ENCODE measurements at places on chromosomes 16 and 17. TPM values are rescaled to one million over a fixed set of nuclear protein-coding genes. Genes with fewer than 3 reads are reported as not detected.

CLEC18B gene
- not detected for total RNA-seq

GSG1L gene
- total RNA-seq = 5.9 TPM

TERB1 gene
- not detected for total RNA-seq

CCL18 gene
- total RNA-seq = 7.7 TPM

GLP2R gene
- not detected for total RNA-seq

ZMYND15 gene
- total RNA-seq = 5.8 TPM

LGALS9B gene
- total RNA-seq = not detected

KRT33A gene
- total RNA-seq = not detected

HSD17B2 gene
- total RNA-seq = not detected

SEZ6L2 gene
- total RNA-seq = 1.4 TPM

DNA sequence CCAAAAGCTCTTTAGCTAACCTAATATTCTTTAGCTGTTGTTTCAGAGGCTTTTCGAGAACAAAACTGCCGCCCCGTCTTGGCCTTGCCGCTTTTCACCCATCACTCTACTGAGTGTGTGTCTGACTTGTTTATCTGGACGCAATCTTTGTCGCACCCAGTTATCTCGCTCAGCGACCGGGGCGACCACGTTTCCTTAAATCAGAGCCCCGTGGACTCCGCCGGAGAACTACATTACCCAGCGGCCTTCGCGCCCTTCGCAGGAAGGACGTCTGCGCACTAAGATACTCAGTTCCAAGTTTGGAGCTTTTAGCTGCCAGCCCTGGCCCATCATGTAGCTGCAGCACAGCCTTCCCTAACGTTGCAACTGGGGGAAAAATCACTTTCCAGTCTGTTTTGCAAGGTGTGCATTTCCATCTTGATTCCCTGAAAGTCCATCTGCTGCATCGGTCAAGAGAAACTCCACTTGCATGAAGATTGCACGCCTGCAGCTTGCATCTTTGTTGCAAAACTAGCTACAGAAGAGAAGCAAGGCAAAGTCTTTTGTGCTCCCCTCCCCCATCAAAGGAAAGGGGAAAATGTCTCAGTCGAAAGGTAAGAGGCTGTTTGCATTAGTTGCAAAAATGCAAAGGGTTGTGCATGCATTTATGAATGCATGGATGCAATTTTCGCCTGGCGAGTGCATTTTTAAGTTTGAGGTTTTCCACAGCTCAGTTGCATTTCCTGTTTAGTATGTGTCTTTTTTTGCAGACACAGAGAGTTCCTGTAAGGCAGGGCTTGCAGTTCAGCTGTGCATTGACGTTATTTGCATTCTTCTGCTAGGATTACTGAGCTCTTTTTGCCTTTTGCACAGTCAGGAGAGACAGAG lies at the start of gene MAP2K6:
Gene MAP2K6, plus strand, starts transcription at position 290 of the 867 bp plus-strand sequence. Its CDS starts 288 bp downstream, at position 578.
- no peak within 1 kb of the TSS for H3K27ac ChIP-seq
- peak within 1 kb of the TSS; percentile 69 for H3K4me3 ChIP-seq
- peaks cover 4% of the 10 kb centered on the region for H3K4me1 ChIP-seq
- H3K27me3 ChIP-seq = no peaks in the 10 kb centered on the region

GRCh38 chr16:19008245-19009169 lies 24.8 kb downstream of the TMC7 start:
- H3K27me3 ChIP-seq = no peaks in the 10 kb centered on the region
- H3K36me3 ChIP-seq = no peaks in the 10 kb centered on the region
- no peak overlapping the region for H3K4me3 ChIP-seq
- no peaks in the 10 kb centered on the region for H3K4me1 ChIP-seq
- no peak for DNase-seq

- peak overlapping the region; percentile 89 for H3K4me3 ChIP-seq
- peak overlapping the region; percentile 93 for H3K27ac ChIP-seq
- H3K27me3 ChIP-seq = no peaks in the 10 kb centered on the region
- DNase-seq = no peak
- H3K36me3 ChIP-seq = peaks cover 14% of the 10 kb centered on the region
- peaks cover 21% of the 10 kb centered on the region for H3K4me1 ChIP-seq
Measured at GRCh38 chr16:29804455-29805231, 1.7 kb upstream of the MAZ start.

- H3K36me3 ChIP-seq = no peaks in the 10 kb centered on the region
- H3K4me1 ChIP-seq = no peaks in the 10 kb centered on the region
- H3K27me3 ChIP-seq = no peaks in the 10 kb centered on the region
- H3K27ac ChIP-seq = no peak overlapping the region
- DNase-seq = no peak
Measured at GRCh38 chr16:68778551-68779231, 41.6 kb downstream of the CDH1 start.

DNA sequence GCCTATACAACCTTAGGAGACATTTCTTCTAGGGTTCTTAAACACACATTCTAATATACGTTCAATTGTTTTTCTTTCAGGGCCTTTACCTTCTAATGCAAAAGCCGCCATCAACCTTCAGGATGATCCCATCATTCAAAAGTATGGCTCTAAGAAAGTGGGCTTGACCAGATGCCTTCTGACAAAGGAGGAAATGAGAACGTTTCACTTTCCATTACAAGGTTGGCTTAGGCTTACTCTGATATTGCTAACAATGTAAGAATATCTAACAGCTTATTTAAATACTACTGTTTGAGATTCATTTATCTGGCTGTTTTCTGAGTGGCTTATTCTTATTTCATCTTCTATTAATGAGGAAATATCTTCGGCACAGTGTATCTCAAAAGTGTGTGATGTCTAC lies 15.4 kb downstream of the REXO5 start:
- no peak overlapping the region for H3K27ac ChIP-seq
- no peaks in the 10 kb centered on the region for H3K27me3 ChIP-seq
- H3K4me1 ChIP-seq = no peaks in the 10 kb centered on the region
- H3K4me3 ChIP-seq = no peak overlapping the region

- H3K36me3 ChIP-seq = no peaks in the 10 kb centered on the region
- no peaks in the 10 kb centered on the region for H3K27me3 ChIP-seq
- peaks cover 16% of the 10 kb centered on the region for H3K4me1 ChIP-seq
- no peak for DNase-seq
- no peak overlapping the region for H3K4me3 ChIP-seq
Measured at GRCh38 chr16:10493276-10493675, 87.1 kb downstream of the EMP2 start.

DNA sequence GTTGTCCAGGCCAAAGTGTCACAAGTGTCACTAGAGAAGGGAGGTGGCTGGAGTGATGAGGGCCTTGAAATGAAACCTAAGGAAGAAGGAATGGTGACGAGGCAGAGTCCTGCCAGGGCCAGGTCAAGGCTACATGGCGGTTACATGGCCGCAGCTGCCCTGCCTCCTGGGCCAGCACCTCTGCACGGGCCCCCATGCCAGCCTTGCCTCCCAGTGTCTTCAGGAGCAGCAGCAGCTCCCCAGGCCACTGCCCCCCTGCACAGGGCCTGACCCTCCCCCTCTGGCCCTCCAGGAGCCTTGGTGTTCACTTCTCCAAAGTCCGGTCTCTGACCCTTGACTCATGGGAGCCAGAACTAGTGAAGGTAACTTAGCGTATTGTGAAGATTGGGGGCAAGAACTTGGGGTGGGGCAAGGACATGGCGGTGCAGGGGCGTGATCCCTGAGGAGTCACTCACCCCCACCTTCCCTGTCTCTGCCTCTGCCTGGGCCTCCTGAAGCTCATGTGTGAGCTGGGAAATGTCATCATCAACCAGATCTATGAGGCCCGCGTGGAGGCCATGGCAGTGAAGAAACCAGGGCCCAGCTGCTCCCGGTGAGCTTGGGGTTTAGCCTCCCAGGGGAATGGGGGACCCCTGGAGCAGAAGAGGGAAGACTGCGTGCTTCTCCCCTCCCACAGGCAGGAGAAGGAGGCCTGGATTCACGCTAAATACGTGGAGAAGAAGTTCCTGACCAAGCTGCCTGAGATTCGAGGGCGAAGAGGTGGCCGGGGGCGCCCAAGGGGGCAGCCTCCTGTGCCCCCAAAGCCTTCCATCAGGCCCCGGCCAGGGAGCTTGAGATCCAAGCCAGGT lies 4.1 kb upstream of the KCTD11 start:
- DNase-seq = no peak
- no peak overlapping the region for H3K27ac ChIP-seq
- H3K36me3 ChIP-seq = no peaks in the 10 kb centered on the region
- H3K27me3 ChIP-seq = no peaks in the 10 kb centered on the region
- H3K4me1 ChIP-seq = peaks cover 19% of the 10 kb centered on the region

- no peaks in the 10 kb centered on the region for H3K4me1 ChIP-seq
- H3K27me3 ChIP-seq = no peaks in the 10 kb centered on the region
- H3K36me3 ChIP-seq = no peaks in the 10 kb centered on the region
Measured at GRCh38 chr17:17386094-17386800, 83.1 kb downstream of the NT5M start.

DNA sequence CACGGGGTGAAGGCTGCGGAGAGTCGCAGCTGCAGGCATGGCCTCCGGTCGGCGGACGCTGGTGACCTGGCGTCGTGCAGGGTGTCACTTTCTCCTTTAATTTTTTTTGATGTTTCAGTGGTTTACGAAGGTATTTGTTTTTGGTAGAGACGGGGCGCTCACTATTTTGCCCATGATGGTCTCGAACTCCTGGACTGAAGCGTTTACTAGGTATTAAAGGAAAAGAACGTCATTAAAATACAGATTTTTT lies 17.1 kb downstream of the ZNF213 start:
- DNase-seq = no peak
- no peaks in the 10 kb centered on the region for H3K36me3 ChIP-seq
- no peak overlapping the region for H3K27ac ChIP-seq
- peaks cover 7% of the 10 kb centered on the region for H3K4me1 ChIP-seq

- H3K4me3 ChIP-seq = no peak overlapping the region
- no peaks in the 10 kb centered on the region for H3K36me3 ChIP-seq
- no peak overlapping the region for H3K27ac ChIP-seq
- no peaks in the 10 kb centered on the region for H3K27me3 ChIP-seq
Measured at GRCh38 chr16:35685085-35685484, 2225.7 kb downstream of the TP53TG3F start.

DNA sequence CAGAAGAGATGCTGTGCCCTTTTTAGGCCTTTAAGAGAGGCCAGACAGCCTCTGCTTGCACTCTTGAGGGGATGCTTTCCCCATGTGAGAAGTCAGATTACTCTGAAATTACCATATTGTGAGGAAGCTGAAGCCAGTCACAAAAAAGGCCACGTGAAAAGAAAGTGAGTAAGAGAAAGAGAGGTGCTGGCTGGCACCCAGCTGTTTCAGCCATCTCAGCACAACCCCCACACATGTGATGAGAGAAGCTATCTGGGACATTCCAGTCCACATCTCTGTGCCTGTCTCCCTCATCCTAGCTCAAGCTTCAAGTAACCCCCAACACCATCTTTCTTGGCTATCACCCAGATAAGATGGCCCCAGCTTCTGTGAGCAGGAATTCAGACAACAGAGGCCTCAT lies 131.4 kb downstream of the HS3ST2 start:
- no peaks in the 10 kb centered on the region for H3K27me3 ChIP-seq
- no peak overlapping the region for H3K4me3 ChIP-seq
- no peak overlapping the region for H3K27ac ChIP-seq
- H3K4me1 ChIP-seq = peaks cover 9% of the 10 kb centered on the region

GRCh38 chr16:19842426-19843157 lies 42.1 kb downstream of the GPRC5B start:
- no peak overlapping the region for H3K27ac ChIP-seq
- no peaks in the 10 kb centered on the region for H3K36me3 ChIP-seq
- no peaks in the 10 kb centered on the region for H3K4me1 ChIP-seq
- DNase-seq = no peak
- H3K4me3 ChIP-seq = no peak overlapping the region
- no peaks in the 10 kb centered on the region for H3K27me3 ChIP-seq

DNA sequence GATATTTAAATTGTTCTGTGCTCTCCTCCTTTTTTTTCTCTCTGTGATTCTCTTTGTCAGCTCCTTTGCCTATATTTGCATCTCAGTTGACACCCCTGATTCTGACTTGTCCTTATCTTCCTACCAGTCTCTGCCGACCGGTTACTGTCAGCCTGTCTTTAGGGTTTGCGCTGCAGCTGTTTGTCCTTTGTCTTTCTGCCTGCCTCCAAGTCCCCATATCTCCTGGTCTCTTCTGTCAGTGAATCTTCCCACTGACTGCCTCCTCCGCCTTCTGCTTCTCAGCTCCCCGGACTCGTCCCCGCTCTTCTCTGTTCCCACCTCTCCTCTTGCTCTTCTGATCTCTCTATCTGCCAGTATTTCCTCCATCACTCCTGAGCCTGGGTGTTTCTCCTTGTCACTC lies 5.2 kb downstream of the TLCD2 start:
- peaks cover 5% of the 10 kb centered on the region for H3K4me1 ChIP-seq
- H3K4me3 ChIP-seq = no peak overlapping the region
- DNase-seq = no peak

GRCh38 chr16:35533683-35534082 lies 2074.3 kb downstream of the TP53TG3F start:
- H3K27me3 ChIP-seq = no peaks in the 10 kb centered on the region
- H3K36me3 ChIP-seq = no peaks in the 10 kb centered on the region
- DNase-seq = no peak
- H3K27ac ChIP-seq = no peak overlapping the region

- H3K4me3 ChIP-seq = no peak overlapping the region
- no peak for DNase-seq
- H3K27me3 ChIP-seq = no peaks in the 10 kb centered on the region
- no peaks in the 10 kb centered on the region for H3K36me3 ChIP-seq
Measured at GRCh38 chr16:62954144-62955032, 918.1 kb upstream of the CDH8 start.

- no peaks in the 10 kb centered on the region for H3K36me3 ChIP-seq
- no peaks in the 10 kb centered on the region for H3K27me3 ChIP-seq
- H3K27ac ChIP-seq = no peak overlapping the region
- H3K4me3 ChIP-seq = no peak overlapping the region
Measured at GRCh38 chr17:4616476-4616875, 25.0 kb downstream of the ALOX15 start.

DNA sequence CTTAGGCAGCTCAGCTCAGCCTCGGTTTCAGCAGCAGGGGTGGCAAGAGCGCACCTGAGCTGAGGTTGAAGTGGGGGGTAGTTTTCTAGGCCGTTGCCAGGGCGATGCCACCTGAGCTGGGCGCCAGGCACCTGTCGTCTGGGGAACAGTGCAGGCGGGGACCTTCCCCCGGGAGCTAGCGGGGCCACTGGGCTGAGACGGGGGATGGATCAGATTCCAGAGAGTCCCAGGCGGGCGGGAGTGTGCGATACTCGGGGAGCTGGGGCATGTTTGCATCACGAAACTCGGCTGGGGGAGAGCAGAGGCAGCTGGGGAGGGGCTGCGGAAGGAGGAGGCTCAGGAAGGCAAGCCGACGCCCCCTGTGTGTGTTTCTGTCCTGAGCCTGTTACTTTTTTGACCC lies 477 bp upstream of the CLDN9 start:
- H3K36me3 ChIP-seq = no peaks in the 10 kb centered on the region
- no peak overlapping the region for H3K27ac ChIP-seq
- no peak overlapping the region for H3K4me3 ChIP-seq
- H3K27me3 ChIP-seq = peaks cover 15% of the 10 kb centered on the region

DNA sequence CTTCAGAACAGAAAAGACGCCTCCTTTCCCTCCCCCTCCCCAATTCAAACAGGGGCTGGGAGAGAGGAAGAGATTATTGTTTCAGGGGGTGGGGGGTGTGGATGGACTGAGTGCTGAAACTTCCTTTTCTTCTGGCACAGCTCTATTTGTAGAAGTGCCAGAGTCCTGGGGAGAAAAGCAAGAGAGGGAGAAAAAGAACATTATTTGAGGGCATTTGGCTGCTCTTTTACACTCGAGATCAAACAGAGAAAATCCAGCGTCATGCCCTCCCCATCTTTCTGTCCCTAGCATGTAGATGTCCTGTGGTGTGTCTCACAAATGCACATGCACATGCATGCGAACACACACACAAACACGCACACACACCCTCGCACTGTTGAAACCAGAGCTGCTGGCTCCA lies 13.0 kb downstream of the ARL4D start:
- H3K4me1 ChIP-seq = no peaks in the 10 kb centered on the region
- no peak overlapping the region for H3K4me3 ChIP-seq
- no peaks in the 10 kb centered on the region for H3K36me3 ChIP-seq
- H3K27me3 ChIP-seq = no peaks in the 10 kb centered on the region
- no peak overlapping the region for H3K27ac ChIP-seq
- no peak for DNase-seq

Data from thoracic aorta (tissue), 2 donors.